Caco-2 (cell line): ENCODE measurements at places on chromosomes 6 and 20. TPM values are rescaled to one million over a fixed set of nuclear protein-coding genes. Genes with fewer than 3 reads are reported as not detected.

DNA sequence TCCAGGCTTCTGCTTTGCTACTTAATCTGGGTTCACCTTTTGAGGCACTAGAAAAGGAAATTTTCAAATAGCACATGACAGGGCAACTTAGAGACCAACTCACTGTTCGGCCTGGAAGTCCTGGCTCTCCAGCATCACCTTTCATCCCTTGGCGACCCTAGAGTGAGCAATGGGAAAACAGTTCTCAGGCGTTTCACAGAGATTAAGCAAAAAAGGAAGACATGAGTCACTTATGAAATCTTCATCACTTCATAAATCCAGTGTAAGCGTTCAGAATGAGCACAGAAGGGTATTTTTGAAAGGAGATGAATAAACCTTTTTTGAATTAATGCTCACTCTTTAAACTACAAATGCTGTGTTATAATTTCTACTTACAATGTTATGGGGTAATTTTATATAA is 104.0 kb downstream of the COL12A1 start:
- no peak for DNase-seq

Gene RAET1G
- total RNA-seq = not detected in 2 replicates

DNA sequence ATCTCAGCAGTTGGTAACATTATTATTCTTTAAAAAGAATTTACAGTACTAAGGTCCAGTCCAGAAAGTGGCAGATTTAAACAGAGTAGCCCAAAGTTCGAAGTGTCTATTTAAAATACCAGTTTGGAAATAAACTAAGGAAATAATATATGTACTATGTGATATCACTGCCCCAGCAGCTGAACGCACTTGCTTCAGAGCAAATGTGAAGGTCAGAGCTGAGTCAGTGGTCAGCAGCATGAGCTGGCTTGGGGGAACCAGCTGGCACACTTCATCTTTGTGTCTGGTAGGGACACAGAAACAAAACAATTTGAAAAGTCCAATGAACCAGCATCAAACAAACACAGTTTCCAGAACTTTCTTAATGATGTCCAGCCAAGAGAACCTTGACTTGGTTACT is 15.4 kb downstream of the TMEM14B start:
- no peak for DNase-seq

Gene SNX21
- total RNA-seq = 14.1 and 15.6 TPM in 2 replicates

Gene COL10A1
- total RNA-seq = not detected in 2 replicates

Gene LRRC73
- 0.14 and 0.19 TPM in 2 replicates for total RNA-seq

DNA sequence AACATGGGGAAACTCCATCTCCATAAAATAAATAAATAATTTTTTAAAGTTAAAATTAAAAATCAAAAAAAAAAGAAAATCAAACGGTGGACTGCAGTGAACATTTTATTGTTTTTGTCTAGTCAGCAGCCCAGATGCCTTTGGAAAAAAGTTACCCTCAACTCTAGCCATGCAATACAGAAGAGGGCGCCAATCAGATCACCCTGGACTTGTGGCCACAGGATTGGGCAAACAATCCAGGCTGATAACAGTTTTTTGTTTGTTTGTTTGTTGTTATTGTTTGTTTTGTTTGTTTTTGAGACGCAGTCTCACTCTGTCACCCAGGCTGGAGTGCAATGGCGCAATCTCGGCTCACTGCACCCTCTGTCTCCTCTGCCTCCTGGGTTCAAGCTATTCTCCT is 30.5 kb upstream of the NELFCD start:
- no peak for DNase-seq

Gene CCN6
- not detected in 2 replicates for total RNA-seq

DNA sequence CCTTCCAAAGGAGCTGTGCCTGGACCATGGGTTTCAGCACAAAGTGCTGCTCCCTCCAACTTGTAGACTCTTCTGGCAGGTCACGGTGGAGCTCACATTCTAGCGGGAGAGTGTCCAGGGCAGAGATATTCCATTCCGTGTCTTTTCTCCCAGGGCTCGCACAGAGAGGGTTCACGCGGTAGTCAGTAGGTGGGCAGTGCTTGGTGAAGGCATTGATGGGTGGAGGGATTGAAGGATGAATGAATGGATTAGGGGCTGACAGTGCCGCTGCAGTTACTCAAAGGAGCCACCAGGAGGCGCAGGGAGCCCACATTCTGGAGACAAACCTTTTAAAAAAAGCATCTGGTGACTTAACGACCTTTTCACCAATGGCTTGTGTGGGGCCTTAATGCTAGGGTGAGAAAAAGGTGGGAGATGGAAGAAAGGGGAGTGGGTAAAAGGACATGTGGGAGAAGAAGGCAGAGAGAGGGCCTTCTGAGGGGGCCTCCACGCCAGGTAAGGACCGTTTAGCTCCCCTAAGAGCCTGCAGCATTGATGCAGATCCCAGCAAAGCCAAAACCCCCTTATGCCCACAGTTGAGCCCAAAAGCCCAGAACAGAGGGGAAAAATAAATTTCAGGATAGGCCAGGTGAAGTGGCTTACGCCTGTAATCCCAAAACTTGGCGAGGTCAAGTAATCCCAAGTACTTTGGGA is 17.5 kb upstream of the FAM110A start:
- peak; percentile 75 for DNase-seq

GRCh38 chr6:129890164-129890563 is 29.0 kb upstream of the TMEM244 start:
- DNase-seq = no peak

DNA sequence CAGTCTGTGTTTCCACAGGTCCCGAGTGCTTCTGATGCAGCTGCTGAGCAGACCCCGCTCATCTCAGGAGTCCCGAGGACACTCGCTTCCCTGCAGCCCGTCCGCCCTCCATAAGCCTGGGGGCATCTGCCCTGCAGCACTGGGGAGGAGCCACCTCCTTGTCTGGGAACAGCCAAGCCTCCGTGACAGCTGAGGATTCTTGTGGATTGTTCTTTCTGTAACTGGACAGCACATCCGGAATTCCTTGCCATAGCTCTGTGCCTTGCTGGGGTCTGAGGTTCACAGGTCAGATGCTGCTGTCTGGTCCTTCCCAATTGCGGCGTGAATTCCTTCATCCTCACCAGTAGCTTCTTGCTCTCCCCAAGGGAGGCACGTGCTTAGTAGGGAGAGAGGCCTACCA is 38.4 kb upstream of the FNDC1 start:
- no peak for DNase-seq

GRCh38 chr6:34697904-34698559 is 1.5 kb upstream of the ILRUN start:
- DNase-seq = no peak

DNA sequence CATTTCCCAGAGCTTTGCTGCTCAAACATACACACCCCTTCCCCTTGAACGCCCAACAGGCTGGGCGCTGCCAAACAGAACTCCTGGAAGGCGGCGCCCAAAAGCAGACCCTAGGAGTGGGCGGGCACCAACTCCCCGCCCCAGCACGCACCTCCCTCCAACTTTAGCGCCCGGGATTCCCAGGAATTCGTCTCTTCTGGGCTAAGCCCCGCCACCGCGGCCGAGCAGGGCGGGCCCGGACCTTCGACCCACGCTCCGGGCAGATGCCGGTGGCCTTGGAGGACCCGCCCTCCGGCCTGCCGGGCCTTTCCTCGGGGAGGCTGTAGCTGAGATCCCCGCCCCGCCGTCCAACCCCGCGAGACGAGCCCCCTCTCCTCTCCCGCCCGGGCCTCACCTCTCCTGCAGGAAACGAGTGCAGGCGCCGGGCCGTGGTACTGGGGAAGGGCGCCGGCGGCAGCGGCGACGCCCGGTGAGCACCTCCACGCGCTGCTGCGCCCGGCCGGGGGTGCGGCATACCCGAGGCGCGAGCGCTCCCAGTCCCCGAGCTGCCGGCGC is 659 bp downstream of the MCUR1 start:
- peak; percentile 93 for DNase-seq

Gene TMEM30A
- 55.8 and 58.9 TPM in 2 replicates for total RNA-seq

DNA sequence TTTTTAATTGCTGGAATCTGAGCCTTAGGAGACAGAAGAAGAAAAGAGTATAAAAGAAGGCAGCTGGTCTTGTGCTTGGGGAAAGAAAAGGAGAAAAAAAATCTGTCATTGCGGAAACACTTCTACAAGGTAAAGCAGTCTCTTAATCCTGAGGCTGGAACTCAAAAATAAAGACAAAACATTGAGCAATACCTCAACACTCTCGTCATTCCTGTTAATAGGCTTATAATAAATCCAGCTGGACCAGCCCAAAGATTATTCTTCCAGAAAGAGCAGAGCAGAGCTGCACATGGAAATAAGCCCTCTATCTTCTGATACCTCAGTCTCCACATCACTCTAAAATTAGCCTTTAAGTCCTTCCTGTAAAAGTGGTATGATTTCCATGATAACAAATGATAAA is 62.0 kb upstream of the HIVEP1 start:
- DNase-seq = no peak

Gene SLC17A2
- not detected in 2 replicates for total RNA-seq

- no peak for DNase-seq
Measured at GRCh38 chr6:68639211-68639610, 4.1 kb downstream of the ADGRB3 start.

DNA sequence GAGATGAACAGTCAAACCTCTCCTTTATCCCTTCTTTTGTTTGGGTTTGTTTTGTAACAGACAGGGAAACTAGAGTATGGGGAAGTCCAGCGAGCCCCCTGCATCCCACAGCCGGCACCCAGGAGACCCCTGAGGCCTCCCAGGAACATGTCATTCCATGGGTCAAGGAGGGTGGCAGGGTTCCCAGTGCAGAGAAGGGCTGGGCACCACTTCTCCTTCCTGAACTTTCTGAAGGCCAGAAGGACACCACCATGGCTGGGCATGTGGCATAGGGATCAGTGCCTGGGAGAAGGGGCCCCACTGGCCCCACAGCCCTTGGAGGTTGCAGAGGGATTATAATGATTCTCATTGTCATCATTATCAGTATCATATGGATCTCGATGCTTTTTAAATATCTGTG is 13.9 kb upstream of the CST7 start:
- DNase-seq = no peak

Gene HCK
- not detected in 2 replicates for total RNA-seq

GRCh38 chr6:109079981-109080380 is 14.7 kb downstream of the SESN1 start:
- no peak for DNase-seq

DNA sequence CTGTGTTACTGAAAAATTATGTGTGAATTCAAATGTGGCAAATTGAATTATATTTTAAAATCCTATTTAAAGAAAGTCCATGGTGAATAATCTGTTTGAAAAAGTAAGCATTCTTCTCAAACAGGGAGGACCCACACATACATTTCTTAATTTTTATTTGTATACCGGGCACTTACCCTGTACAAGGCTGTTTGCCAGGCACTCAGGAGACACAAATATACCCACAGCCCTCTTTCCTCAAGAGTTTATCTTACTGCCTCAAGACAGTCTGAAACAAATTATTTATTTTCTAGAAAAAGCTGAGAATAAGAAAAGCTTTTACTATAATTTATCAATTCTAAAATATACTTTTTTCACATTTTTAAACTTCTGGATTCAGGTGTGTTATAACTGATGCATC is 114.4 kb downstream of the TASP1 start:
- no peak for DNase-seq

DNA sequence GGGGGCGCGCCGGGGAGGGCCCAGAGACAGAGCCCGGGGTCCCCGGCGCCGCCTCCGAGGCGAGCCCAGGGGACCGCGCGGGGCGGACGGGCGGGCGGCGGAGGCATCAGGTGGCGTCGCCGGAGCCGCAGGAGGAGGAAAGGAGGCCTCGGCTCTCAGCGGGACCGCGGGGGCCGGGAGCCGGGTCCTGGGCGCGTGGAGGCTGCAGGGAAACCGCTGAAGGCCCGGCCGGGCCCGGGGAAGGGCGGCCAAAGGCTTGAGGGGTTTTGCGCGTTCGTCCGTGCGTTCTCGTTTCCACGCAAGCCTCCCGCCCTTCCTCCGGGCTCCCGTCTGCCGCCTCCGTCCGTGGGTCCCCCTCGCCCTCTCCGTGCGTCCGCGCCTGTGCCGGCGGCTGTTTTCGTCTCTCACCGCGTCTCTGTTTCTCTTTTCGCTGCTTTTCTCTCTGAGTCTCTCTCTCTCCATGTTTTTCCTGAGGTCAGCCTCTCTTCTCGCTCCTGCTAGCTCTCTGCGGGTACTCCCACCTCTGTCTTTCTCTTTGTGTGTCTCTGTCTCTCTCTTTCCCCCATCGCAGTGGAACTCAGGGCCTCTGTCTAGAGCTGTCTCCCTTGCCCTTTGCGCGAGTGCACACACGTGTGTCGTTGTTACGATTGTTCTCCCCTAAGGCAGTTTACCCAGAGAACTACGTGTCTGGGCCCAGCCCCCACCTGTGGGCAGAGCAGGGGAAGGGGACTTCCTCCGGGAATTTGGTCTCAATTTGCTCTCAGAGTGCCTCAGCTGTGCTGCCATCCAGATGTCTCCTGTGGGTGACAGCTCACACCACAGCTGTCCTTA is 2.1 kb downstream of the IRF4 start:
- no peak for DNase-seq

DNA sequence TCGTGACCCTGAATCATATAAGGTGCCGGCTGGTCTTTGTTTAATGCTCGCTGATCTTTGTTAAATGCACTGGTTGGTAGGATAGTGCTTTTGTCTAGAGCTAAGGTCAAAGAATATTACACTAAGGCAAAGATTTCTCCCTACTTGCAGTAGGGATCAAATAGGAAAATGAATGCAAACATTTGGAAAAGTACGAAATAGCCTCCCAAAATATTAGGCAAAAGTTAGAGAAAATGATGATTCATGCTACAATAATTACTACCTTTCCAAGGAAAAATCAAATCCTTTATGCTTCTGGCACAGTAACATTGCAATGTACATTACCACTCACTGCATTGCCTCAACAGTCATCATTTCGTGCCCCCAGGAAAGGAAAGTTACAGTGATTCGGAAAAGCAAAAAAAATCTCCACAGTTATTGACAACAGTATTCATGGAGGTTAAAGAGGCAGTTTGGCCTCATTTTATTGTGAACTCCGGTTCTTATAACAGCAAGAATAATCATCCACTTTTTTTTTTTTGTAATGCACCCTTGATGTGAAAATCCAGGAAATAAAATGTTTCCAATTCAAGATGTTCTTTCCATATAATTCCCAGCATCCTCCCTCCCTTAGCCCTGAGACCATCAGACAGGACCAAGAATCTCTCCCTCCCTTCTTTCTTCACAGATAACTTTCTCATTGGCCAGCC is 61.7 kb upstream of the ZMYND8 start:
- DNase-seq = peak; percentile 58

- DNase-seq = no peak
Measured at GRCh38 chr20:32163951-32164350, 43.6 kb downstream of the PLAGL2 start.

DNA sequence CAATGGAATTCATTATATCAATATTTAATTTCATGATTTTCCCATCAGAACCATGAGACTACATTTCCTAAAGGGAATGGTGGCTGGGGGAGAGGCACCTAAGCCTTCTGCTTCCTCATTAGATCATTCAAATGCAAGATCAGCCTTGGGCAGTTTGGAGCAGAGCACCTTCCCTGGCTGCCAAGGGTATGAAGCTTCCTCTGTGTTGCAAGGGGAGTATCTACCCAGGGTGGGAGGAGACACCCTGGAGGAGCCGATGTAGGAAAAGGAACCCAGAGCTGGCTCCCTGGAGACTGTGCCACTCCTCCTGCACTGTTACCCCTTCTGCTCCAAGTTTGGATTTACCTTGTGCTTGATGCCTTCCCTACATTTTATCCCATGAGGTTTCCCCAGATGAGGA is 299.7 kb upstream of the PRDM1 start:
- no peak for DNase-seq

- peak; percentile 78 for DNase-seq
Measured at GRCh38 chr20:7090811-7091210, 323.3 kb downstream of the BMP2 start.
